ENCODE measurements at places on chromosomes 3 and 15.

GRCh38 chr3:124997303-124998246, 58.2 kb downstream of the HEG1 start:
- DNase-seq = no peak

GRCh38 chr3:45979378-45979777, 16.2 kb downstream of the FYCO1 start:
- DNase-seq = no peak

DNA sequence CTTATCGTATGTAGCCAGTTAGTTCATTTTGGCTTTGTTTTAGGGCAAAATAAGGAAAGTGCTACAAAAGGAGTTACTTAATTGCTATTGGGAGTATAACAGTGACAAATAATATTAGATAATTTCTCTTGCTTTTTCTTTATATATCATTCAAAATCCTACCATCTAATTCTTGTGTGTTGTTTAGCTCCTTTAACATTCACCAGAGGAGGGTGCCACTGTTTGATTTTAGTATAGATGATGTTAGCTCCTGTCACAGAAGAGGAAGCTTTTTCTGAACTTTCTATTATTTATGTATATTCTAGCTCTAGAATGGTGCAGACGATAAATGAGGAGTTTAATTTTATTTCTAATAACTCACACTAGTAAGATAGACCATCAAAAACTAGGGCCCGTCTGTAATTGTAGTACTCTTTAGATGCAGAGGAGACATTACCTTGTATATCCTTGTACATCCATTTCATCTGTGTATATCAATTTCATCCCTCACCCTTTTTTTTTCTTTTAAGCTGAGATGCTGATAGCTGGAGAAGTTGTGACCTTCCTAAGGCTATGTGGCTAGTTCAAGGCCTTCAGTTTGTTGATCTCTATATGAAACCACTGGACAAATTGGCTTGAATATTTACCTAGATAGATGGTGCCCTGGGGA, 3.0 kb downstream of the PPM1L start:
- DNase-seq = no peak

DNA sequence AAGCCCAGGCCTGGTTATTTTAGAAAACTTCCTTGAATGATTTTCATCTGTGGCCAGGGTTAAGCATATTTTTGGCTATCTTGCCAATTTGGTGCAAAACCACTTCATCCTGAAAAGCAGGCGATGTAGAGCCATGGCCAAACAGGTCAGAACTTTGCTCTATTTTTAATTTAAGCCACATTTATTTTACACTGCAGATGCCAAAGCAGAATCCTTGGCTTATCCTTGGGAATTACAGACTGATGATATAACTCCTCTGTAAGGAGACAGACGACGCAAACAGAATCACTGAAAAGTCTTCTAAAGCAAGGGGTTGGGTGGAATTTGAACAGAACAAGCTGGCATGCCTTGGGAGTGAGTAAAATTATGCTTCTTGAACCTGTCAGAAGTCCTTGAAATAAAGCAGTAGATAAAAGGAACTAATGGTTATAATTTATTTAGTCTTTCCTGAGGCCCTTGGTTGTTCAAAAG, 121.9 kb downstream of the CHST2 start:
- DNase-seq = peak; percentile 31

DNA sequence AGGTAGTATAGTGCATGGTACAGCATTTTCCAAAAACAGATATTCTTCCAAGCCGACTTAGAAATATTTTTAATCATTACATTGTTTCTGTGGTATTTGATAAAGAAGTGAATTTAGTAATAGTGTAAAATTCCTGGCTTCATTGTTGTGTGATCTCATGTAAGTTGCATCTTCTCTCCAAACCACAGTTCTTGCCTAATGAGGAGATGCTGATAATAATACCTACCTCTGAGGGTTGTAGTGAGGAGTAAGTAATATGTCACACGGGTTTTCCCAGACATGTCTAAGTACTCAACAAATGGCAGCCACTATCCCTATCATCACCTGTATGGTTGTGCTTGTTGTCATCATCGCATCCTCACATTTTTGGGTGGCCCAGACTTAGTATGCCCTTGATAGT, 167.3 kb downstream of the SLCO3A1 start:
- DNase-seq = no peak

DNA sequence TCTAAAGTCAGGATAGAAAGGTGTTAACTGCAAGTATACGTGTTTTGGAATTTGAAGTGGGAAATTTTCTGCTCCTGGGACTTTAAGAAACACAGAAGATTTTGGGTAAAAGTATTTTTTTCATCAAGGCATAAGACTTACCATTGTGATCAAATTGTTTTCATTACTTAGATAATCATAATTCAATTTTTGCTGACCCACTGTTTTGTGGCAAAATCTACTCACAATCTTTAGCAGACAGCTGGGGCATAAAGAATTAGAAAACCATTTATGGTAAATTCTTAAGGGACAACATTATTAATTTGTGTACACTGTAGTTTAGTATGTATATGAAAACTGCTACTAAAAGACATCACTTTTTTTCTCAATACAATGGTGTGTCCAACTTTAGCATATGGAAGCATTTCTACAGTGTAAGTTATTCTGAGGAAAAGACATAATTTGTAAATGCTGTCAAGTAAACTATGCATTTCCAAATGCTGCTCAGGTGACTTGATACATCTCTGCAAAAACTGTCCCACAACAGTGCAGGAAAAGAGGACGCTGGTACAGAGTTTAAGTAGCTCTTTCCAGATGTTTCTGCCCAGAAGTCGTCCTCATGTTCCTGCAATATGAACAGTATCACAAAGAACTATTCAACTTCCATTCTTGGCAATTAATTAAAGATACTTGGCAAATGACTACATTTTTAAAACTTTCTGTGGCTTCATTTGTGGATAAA, 52.3 kb downstream of the THSD4 start:
- no peak for DNase-seq

GRCh38 chr3:47851888-47852603, 49.1 kb downstream of the DHX30 start:
- no peak for DNase-seq

GRCh38 chr15:101499863-101500713, 10.6 kb upstream of the PCSK6 start:
- peak; percentile 80 for DNase-seq

DNA sequence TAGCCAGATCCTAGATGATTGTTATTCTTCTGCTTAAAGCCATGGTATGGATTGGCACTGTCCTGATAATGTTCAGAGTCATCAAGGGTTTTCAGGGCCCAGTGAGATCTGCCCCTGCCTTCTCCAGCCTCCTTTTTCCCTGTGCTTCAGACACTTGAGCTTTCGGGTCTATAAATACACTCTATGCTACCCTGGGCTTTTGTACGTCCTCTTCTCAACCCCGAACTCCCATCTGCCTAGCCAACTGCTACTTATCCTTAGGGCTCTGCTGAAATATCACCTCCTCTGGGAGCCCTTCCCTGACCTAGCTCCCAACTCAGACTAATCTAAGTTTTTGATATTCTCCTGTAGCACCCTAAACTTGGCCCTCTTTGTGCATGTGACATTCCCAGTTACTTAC, 115.3 kb downstream of the OPA1 start:
- no peak for DNase-seq

- DNase-seq = no peak
Observed at GRCh38 chr3:169953462-169954141, 13.0 kb upstream of the SEC62 start.

- no peak for DNase-seq
Observed at GRCh38 chr3:94515983-94516382, 453.1 kb downstream of the NSUN3 start.

DNA sequence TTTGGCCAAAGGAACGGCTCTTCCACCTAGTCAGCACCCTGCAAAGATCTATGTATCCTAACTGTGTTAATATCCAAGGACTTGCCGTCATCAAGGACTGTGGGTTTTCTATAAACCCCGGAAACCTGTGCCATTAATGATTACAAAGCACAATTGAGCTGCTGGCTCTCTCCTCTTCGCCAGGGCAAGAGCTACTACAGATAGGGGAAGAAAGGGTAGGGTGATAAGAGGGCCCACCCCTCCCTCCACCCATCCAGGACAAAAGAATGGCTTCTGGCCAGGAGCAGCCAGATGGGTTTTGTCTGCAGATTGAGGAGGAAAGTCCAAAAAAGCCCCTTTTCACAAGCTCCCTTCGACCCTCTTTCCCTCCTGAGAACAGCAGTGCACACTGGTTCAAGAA, 9.9 kb downstream of the RFT1 start:
- DNase-seq = no peak

DNA sequence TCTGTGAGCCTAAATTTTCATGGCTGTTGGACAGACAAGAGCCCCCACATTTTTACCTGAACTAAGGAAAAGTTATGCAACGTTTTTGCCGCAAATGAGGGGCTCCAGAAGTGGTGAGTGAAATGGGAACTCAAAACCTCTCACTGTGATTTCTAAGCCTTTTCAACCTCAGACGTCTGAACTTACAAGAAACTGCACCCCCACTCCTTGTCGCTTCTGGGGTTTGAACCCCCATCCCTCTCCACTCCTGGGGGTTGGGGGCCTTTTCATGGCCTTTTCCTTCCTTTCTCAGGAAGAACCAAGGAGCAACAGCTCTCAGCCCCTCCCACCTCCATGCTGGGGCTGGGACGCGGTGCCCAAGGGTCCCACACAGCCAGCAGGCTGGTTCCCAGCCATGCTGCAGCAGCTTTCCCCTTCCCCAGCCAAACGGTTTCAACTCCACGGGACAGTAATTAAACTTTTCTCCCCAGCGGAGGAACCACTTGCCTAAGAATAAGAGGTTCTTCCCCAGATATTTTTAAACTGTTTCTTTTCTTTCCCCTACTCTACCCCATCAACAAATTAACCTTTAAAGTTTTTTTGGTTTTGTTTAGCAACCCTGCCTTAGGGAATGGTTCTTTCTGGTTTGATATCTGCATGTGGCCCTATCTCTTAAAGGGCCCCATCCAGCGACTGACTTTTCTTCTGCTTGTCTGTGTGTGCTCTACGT, 387.6 kb upstream of the CBLB start:
- no peak for DNase-seq

- no peak for DNase-seq
Observed at GRCh38 chr3:197343656-197344408, 45.4 kb upstream of the DLG1 start.

DNA sequence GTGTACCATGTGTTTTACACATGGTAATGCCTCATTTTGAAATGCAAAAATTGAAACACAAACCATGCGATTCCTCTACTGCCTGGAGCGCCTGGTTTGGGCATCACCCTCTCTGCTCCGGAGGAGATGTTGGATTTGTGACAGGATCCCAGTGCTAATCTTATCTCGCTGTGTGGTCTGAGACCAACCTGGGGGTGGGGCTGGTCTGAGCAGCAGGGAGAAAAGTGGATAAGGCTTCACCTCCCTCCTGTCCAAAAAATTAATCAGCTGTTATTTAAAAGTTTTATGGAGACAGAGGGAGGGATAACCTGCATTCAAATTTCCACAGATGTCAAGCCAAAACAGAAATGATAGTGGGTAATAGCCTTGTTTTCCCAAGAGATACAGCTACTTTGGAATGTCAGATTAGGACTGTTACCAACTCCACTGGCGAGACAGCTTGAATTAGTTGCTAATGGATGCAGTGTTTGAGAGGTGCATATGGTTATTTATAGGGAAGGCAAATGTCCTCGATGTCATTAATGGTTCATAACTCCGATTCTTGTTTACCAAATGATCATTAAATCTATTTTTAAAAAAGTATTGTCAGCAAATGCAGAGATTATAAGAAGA, 54.0 kb upstream of the SKOR1 start:
- DNase-seq = no peak

- no peak for DNase-seq
Observed at GRCh38 chr3:86967062-86967461, 23.9 kb downstream of the VGLL3 start.

DNA sequence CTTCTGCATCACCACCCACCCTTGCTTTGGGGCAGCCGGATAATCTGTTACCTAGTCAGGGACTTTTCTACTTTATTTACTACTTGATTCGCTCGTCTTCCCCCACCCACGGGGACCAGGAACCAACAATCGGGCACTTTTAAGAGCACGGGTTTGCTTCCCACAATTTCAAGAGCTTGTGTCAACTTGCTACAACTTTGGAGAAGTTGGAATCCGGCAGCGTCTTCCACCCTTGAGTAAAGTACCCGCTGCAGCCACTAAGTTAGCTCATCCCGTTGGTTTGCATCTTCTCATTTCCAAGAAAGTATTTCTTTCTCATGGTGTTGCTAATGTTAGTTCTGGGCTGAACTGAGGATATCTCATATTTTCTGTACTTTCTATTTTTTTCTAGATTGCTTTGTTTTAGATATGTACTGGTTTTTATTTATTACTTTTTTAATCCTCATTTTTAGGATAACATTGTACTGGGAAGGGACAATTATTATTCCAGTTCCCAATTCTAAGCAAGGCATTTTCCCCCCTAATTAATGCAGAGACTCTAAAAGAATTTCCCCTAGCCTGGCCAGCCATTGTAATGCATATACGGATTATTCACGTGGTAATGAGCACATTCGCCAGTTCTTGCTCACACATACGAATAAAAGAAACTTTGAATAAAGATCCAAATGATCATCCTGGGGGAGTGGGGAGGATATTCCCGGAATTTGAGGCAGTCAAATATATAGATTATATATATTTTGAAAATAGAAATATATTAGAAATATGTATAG, 4.0 kb downstream of the SOX2 start:
- no peak for DNase-seq

- no peak for DNase-seq
Observed at GRCh38 chr3:50374363-50375257, 15.3 kb upstream of the TMEM115 start.

DNA sequence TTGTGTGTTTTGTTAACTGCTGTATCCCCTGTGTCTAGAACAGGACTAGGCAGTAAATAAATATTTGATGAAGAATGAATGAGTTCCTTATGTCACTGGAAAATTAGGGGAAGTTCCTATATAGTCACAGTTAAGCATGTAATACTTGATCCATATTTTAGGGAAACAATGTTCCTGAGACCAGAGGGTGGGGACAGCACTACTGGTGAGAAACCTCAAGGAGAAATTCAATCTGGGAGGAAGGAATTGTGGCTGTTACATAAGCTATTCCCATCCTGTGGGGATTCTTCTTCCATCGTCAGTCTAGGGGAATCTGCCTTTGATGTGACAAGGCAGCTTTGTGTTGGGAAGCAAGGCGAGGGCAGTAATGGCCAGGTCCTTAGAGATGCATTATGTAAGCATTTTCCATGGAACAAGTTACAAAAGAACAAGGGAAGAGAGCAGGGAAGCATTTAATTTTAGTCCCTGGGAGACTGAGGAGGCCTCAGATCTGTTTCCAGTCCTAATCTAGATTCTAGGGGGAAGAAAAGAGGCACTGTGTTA, 219.3 kb upstream of the TTC14 start:
- no peak for DNase-seq

DNA sequence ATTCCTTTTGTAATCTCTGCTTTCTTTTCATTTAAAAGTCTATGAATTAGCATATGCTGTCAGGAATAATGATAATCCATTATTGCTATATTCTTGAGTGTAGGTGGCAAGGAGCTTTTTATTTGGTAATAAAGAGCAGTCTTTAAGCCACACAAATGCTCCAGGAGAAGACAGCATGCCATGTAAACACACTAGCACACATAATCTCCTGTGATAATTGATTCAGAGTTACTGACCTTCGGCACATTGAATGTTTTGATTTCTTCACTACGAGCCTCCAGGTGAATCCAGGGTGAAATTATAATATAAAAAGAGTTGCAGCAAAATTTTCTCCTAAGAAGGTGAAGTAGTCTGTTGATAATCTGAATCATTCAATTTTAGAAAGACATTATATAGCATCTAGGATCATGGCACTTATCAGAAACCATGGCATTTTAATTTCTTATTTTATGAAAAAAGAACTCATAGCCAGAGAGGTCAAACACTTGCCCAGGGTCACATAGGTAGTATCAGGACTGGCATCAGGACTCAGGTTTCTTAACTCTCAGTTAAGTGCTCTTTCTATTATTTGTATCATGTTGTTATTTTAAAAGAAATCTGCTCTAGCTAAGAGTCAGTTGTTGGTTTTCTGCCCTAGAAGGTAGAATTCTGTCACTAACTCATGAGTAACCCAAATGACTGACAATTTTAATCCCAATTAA, 21.3 kb upstream of the DHX36 start:
- DNase-seq = no peak
